ENCODE measurements at places on chromosomes 3 and 15.

DNA sequence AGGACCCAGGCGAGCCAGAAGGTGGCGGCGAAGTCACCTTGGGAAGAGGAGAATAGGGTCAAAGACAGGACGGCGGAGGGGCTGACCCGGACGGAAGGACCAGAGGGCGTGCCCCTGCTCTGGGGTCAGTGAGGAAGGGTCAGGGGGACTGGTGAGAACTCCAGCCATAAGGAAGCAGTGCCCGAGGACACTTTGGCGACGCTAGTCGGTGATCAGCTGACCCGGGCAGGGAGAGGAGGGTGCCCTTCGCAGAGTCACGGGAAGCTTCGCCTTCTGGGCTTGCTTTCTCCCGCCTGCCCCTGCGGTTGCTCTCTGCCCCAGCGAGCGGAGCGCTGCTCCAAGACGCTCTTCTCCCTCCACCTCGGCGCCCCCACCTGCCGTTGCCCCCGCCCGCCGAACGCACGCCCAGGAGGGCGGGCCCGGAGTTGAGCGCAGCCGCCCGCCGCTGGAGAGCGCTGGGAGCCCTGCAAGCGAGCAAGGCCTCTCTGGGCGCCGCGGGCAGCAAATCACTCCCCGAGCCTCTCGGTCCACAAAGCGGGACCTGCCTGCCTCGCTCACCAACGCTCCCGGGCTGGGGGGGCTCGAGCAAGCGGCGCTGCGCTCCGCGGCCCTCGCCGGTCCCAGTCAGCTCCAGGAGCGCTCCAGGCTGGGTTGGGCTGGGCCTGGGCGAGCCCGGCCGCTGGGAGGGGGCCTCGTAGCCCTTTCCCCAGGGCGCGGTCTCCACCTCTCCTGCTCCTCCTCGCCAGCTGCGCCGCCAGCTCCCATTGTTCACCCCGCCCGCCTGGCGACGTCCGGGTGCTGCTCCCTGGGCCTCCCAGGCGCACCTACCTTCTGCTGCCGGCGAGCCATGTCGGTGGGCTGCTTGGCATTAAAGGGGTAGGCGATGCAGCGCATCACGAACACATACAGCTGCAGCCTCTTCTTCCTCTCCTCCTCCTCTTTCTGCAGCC lies 1.2 kb downstream of the CADPS start:
- DNase-seq: no peak

GRCh38 chr3:126770096-126770495 lies 66.1 kb downstream of the CHCHD6 start:
- DNase-seq: no peak

DNA sequence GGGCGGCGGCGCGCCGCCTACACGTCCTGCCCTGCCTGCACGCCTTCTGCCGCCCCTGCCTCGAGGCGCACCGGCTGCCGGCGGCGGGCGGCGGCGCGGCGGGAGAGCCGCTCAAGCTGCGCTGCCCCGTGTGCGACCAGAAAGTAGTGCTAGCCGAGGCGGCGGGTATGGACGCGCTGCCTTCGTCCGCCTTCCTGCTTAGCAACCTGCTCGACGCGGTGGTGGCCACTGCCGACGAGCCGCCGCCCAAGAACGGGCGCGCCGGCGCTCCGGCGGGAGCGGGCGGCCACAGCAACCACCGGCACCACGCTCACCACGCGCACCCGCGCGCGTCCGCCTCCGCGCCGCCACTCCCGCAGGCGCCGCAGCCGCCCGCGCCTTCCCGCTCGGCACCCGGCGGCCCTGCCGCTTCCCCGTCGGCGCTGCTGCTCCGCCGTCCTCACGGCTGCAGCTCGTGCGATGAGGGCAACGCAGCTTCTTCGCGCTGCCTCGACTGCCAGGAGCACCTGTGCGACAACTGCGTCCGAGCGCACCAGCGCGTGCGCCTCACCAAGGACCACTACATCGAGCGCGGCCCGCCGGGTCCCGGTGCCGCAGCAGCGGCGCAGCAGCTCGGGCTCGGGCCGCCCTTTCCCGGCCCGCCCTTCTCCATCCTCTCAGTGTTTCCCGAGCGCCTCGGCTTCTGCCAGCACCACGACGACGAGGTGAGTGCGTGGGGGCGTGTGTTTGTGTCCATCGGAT lies 602 bp downstream of the TRIM71 start:
- DNase-seq: no peak

DNA sequence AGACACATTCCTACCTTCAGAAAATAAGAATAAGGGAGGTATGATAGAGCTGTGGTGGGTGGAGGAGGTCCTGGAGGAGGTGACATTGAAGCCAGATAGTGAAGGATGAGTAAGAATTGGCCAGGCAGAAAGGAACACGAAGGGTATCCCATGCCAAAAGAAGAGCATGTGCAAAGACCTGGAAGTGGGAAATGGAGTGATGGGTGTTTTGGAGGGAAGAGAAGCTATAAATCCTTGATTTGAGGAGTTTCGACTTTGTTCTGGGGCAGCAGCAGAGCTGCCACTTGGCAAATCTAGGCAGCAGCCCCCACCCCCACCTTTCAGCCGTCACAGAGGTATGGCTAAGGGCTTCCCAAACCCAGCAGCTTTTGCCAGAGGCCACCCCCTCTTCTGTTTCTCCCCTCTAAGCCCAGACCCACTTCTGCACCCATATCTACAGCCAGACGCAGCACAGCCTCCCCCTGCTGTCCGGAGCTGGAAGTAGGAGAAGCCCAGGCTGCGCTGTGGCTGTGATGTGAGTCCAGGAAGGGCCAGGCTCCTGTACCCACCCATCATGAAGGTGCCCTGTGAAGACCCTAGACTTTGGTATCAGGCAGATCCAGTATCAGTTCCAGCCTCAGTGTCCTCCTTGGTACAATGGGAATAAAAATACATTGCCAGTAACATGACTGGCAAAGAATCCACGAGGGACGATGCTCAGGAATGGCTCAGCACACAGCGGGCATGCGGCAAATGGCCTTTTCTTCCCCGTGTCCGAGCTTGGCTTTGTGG lies 188.7 kb upstream of the LINGO1 start:
- DNase-seq: no peak

DNA sequence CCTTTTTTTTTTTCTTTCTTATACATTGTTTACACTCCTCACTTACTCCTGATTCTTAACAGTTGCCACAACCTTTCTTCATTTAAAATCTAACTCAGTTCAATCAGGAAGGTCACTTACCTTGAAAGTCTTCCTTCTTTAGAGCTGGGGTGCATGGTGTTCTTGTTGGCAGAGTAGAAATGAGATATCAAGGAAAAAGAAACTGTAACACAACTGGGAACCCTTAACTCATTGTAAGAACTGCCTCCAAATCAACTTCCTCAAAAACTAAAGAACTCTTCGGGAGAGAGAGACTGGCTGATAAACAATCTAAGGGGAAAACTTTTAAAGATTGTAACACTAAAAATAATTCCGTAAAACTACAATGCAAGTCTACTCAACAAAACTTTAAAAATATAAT lies 1.4 kb upstream of the APPL1 start:
- DNase-seq: no peak

- no peak for DNase-seq
Observed at GRCh38 chr15:80849308-80849707, 70.1 kb downstream of the CEMIP start.
